ENCODE measurements at places on chromosomes 3 and 15.

GRCh38 chr3:6781092-6781491 lies 79.8 kb upstream of the GRM7 start:
- no peak for DNase-seq

DNA sequence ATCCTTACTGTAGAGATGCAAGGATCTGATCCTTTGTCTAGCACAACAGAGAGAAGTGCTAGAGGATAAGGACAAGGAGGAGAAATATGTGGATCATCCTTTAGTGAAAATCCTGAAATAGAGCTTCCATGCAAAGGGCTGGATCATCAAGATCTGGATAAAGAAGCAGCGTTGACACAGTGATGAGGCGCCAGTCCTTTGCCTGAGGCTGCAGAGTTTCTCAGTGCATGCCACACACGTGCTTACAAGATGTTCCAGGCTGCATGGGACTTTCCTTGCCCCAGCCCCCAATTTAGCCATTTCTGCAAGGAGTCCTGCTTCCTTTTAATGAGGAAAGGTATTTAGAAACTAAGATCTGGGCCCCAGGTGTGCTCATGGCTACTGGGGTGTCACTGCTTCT lies 7.2 kb upstream of the ABTB1 start:
- DNase-seq, result no peak

DNA sequence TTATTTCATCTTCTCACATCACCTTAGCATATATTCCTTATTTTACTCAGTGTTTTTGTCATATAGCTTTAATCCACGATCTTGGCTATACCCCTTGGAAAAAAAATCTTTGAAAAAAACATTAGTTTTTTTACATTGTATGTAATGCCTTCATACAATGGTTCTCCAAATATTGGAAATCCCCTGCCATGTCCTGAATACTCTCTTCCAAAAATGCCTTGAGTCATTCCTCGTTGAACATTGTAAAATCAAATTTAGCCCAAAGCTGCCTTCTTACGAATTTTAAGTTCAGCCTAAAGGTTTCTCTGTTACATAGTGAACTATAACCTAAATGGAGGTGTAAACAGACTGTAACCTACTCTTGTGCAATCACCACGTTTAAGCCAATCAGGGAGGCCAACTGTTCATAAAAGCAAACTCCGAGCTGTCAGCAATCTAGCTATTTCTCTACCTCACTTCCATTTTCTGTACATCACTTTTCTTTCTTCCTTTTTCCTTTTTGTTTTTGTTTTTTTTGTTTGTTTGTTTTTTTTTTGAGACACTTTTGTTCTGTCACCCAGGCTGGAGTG lies 140.1 kb downstream of the ANXA2 start:
- no peak for DNase-seq

GRCh38 chr3:197913641-197914380 lies 36.2 kb upstream of the RPL35A start:
- DNase-seq, result no peak

GRCh38 chr3:72745146-72745999 lies 102.9 kb downstream of the SHQ1 start:
- DNase-seq, result no peak

GRCh38 chr3:187358068-187358467 lies 10.1 kb upstream of the RTP4 start:
- no peak for DNase-seq

GRCh38 chr3:124483915-124484470 lies 246.3 kb upstream of the UMPS start:
- DNase-seq, result no peak

- no peak for DNase-seq
These were observed 263.9 kb upstream of the TGFBR2 start for GRCh38 chr3:30342318-30343060.

GRCh38 chr3:120615847-120616609 lies 19.9 kb downstream of the NDUFB4 start:
- no peak for DNase-seq

- DNase-seq, result no peak
These were observed 35.6 kb downstream of the IQSEC1 start for GRCh38 chr3:13037458-13038117.

- no peak for DNase-seq
These were observed 61.7 kb downstream of the TGFBR2 start for GRCh38 chr3:30668051-30668609.

- DNase-seq, result no peak
These were observed 24.6 kb downstream of the COMMD2 start for GRCh38 chr3:149727656-149728055.

DNA sequence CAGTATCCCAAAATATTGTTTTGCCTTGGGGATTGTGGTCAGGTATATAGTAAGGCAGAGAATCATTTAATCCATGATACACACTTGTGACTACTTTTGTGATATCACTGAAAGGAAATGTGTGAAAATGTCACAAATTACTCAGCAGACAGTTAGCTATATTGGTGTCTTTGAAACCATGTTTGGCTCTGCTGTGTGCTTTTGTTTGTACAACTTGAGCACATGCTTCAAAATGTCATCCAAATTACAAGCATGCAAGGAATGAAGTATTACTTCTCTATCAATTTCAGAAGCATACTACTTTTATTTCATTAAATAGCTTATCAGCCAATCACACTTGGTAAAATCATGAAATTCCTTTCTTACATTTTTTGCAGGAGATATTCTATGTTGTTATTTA lies 619.0 kb upstream of the AGTR1 start:
- no peak for DNase-seq

DNA sequence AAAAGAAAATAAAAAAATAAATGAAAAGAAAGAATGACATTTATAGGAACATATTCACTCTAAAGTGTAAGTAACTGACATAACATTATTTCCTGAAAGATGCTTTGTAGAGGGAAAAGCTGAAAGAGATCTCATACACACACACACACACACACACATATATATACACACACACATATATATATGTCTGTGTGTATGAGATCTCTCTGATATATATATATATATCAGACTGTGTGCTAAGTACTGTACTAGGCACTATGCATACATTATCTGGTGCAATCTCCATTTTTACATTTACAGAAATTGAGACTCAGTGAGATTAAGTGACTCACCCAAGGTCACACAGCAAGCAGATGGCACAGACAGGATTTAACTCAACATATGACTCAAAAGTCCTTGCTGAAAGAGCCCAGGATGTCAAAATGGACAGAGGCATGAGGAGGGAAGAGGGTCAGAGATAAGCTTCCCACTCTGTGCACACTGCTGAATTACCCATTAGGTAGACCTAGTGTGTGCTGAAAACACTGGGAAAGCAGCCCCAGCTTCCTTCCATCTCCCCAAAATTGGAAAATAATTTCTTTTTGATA lies 15.0 kb downstream of the BHLHE40 start:
- DNase-seq, result no peak

GRCh38 chr3:74366331-74366730 lies 248.1 kb downstream of the CNTN3 start:
- no peak for DNase-seq

GRCh38 chr15:40357246-40357645 lies 773 bp upstream of the DISP2 start:
- DNase-seq, result no peak

GRCh38 chr15:83364501-83364900 lies 80.0 kb upstream of the BNC1 start:
- no peak for DNase-seq

DNA sequence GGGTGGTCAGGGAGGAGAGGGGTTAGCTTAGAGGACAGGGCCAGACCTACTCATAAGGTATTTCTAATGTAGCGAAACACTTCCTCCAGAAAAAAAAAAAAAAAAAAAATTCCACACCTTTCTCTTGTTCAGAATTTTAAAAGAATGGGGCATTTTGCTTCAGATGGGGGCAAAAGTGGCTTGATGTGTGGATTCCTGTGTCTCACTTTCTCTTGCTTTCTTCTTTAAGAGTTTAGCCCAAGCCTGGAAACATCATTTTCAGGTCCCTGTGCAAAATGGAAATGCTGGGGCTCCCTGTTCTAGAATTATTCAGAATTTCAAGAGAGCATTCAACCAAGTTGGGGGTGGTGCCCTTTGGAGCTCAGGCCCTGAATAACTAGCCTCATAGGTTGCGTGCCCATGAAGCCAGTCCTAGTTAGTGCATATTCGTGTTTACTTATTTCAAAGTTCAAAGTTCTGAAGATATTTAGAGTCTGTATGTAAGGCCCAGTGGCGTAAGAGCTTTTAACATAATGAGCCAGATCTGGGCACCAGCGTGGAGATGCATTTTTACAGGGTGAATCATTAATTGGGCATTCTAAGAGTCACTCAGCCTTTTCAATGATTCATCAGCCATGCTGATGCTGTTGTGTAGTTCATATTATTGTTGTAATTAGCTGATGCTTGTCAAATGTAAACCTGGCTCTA lies 104.5 kb downstream of the RPLP1 start:
- peak; percentile 35 for DNase-seq

DNA sequence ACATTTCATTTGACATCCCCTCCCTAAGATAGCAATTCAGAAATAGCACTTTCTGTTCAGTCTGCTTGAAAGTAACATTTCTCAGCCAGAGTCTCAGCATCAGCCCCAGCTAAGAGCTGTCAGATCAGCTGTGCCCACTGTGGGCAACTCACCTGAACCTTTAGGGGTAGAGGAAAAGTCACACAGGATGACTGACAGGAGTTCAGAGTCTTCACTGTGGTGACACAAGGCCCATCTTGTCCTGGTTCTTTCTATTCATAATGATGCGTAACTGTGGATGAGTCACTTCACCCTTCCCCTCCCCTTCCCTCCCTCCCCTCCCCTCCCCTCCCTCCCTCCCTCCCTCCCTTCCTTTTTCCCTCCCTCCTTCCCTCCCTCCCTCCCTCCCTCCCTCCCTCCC lies 96.1 kb upstream of the RASGRP1 start:
- no peak for DNase-seq

DNA sequence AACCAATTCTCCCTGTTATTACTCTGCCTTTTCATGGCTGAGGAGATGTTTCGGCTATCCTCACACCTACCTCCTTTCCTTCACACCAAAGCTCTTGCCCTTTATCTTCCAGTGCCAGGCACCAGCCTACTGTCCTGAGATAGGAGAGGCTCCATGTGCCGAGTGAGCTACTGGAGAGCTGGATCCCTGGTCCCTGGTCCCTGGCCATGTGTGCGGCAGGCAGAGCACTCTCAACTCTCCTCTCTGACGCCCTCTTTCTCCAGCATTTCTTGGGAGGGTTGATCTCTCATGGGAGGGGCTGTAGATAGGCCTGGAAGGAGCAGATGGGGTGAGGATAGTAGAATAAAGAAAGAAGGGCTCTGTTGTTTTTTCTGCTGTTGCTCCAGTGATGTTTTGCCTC lies 277.1 kb upstream of the UMPS start:
- no peak for DNase-seq

GRCh38 chr3:50410185-50410584 lies 50.9 kb upstream of the TMEM115 start:
- DNase-seq, result no peak

GRCh38 chr3:79461129-79461792 lies 306.5 kb downstream of the ROBO1 start:
- no peak for DNase-seq

GRCh38 chr3:127542441-127542952 lies 48.0 kb downstream of the TPRA1 start:
- no peak for DNase-seq

Measured in left renal cortex interstitium (tissue), 4 donors.